ENCODE measurements at places on chromosomes 11 and 22.

GRCh38 chr11:121841487-121842191, 274.4 kb downstream of the BLID start:
- no peak for DNase-seq

DNA sequence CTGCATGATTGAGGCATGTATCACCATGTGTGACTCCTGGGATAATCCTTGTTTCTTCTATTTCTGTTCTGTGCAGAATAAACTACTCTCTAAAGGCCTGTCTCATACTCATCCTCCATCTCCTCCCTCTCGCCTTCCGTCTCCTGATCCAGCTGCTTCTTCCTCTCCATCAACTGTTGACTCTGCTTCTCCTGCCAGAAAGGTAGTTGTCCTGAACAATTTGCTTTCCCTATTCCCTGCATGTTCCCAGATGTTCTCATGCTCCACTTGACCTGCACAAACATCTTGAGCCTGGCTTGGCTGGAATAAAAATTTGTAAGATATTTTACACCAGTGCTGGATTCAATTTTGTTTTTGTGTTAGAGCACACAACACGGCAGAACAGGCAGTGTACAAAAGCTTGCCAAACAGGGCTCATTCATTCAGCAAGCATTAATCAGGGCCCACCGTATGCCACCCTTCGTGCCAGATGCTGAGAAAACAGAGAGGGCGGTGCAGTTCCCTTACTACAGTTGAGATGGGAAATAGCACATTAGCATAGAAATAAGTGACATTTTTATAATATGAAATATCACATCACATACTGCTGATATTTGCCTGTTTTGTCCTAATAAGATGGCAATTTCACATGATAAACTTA, 133.3 kb upstream of the PARVA start:
- DNase-seq = no peak

DNA sequence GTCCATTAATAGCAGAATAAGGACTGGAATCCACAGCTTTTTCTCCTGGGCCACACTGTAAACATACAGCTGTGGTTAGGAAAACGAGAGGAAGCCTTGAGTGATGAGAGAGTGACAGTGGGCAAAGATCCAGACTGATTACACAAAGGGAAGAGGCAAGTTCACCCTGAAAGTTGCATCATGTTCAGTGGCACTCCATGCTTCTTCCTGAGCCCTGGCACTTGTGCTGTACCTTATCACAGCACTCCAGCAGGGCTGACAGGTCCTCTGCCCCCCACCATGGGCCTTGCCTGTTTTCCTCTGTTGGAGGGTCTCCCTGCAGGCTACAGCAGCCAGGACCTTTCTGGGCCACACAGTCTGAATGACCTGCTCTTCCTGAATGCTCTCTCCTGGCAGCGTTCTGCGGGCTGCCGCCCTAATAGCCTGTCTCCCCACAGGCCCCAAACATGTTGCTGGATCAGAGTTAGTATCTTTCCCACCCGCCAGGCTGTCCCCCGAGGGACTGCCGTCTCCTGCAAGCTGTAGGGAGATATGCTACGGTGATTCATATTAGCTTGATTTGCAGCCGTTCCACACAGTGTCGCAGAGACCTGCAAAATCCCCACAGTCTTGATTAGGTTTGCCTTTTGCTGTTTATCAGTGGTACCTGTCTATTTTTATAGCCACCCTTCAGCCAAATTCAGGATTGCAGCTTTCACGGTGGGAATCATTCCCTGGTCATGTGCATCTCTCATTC, 60.2 kb downstream of the NTM start:
- DNase-seq = no peak

GRCh38 chr11:3228445-3228829, 3.8 kb downstream of the MRGPRE start:
- DNase-seq = no peak

Measured in renal cortex interstitium (tissue), 15 donors.